ENCODE measurements at places on chromosomes 3 and 15.

DNA sequence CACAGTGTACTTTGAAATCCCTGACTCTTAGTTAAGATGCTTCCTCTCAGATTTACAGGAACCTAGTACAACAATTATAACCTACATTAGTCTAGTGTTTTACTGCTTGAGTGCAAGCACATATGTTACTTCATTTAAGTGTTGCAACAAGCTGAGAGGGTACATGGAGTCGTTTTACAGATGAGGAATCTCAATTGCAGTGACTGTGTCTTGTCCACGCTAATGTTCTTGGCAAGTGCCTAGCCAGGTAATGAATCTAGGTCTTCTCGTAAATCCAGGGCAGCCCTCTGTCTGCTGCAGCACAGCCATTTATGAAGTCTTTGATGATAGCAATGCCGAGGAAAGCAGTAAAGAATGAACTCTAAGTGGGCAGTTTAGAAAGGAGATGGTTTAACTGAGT, 384.4 kb upstream of the ARPP21 start:
- H3K4me1 ChIP-seq: no peaks in the 10 kb centered on the region
- DNase-seq: no peak
- H3K27ac ChIP-seq: no peak overlapping the region
- H3K4me3 ChIP-seq: no peak overlapping the region

DNA sequence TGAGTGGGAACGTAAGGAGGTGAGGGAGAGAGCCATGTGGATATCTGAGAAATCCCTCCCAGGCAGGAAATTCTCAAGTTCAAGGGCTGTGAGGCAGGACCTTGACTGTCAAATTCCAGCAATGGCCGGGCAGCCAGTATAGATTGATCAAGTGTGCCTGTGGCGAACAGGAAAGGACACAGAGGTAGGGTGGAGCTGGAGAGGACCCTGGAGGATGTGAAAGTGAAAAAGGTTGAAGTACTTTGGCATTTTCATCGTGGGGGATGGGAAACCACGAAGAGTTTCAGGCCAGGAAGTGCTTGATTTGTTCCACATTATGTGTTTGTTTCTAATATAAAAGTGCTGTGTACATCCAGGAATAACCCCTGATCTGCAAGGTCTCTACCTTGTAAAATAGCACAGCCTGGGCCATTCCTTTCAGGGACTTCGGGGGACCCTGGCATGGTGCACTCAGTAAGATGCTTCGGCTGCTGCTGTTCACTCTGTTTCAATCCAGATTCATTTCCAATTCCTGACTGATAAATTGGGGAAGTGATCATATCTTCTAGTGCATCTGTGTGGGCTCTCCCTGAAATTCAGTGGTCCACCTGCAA, 156.6 kb downstream of the MCTP2 start:
- H3K4me1 ChIP-seq: no peaks in the 10 kb centered on the region
- no peaks in the 10 kb centered on the region for H3K36me3 ChIP-seq
- H3K27ac ChIP-seq: no peak overlapping the region
- no peak for DNase-seq
- H3K27me3 ChIP-seq: peaks cover 15% of the 10 kb centered on the region
- no peak overlapping the region for H3K4me3 ChIP-seq

GRCh38 chr15:82058026-82058425, 12.2 kb upstream of the MEX3B start:
- no peak overlapping the region for H3K4me3 ChIP-seq
- DNase-seq: no peak
- no peak overlapping the region for H3K27ac ChIP-seq

DNA sequence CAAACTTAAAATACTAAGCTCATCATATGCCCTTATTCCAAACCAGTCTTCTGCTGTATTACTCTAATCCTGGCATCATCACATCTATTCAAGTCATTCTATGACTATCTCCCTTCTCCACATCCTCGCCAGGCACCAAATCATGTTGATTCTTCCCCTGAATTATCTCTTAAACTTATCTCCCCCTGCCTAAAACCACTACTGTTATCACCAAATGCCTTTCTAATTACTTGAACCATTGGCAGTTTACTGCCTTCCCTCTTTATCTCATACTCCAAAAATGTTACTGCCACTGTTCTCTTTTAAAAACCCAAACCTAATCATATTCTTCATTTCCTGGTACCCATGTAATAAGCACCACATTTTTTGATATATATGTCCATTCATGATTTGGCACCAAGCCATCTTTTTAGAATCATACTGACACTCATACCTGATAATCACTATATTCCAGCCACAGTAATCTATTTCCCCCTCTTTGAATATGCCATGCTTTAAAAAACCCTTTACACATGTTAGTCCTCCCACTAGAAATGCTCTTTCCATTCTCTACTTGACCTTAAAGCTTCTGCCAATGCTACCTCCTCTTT, 126.8 kb downstream of the PEAK1 start:
- DNase-seq: no peak
- H3K36me3 ChIP-seq: no peaks in the 10 kb centered on the region
- H3K4me3 ChIP-seq: no peak overlapping the region
- H3K4me1 ChIP-seq: peaks cover 60% of the 10 kb centered on the region

DNA sequence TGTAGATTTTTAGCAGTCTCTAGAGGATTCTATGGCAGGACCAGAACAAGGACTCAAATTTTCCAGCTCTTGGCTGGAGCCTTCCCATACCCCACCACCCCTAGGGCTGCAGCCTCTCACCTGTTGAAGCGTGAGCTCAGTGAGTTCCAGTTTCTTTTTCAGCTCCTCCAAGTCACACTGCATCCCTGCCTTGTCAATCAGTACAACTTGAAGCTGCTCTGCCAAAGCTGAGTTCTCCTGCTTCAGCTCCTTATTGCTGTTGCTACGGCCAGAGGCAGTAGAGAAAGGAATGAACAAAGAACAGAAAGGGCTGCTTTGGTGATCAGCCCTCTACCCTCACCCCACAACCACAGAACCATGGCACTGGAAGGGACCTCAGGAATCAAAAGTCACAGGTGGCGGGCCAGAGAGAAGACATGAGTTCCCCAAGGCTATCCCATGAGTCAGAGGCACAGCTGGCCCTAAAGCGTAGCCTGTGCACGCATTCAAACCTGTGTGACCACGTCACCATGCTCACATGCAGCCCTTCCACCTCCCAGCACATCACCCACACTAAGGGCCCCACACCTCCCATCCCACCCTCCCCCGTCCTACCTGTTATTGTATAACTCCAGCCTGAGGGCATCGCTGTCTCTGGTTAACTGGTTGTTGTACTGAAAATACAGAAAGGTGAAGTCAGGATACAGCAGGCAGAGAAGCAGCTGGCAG, 83.3 kb upstream of the C2CD4B start:
- H3K36me3 ChIP-seq: no peaks in the 10 kb centered on the region
- peaks cover 7% of the 10 kb centered on the region for H3K27me3 ChIP-seq
- H3K4me1 ChIP-seq: no peaks in the 10 kb centered on the region
- no peak overlapping the region for H3K4me3 ChIP-seq
- no peak for DNase-seq

DNA sequence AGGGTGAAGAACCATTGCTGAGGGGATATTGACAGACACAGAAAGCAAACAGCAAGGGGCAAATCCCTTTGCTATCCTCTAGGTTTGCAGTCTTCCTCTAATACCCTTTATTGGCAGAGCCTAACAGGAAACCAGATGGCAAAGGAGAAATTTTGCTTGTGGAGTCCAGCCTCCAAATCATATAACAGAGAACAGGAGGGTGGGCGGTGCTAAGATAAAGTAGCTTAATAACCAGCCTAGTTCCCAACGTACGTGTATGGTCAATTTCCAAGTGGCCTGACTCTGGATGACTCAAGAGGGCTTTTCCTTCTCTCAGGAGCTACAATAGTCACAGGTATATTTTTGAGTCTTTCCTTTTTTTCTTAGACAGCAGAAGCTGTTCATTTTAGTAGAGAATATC, 404.5 kb downstream of the PDCD6IP start:
- no peak overlapping the region for H3K4me3 ChIP-seq
- no peak overlapping the region for H3K27ac ChIP-seq
- no peaks in the 10 kb centered on the region for H3K4me1 ChIP-seq

DNA sequence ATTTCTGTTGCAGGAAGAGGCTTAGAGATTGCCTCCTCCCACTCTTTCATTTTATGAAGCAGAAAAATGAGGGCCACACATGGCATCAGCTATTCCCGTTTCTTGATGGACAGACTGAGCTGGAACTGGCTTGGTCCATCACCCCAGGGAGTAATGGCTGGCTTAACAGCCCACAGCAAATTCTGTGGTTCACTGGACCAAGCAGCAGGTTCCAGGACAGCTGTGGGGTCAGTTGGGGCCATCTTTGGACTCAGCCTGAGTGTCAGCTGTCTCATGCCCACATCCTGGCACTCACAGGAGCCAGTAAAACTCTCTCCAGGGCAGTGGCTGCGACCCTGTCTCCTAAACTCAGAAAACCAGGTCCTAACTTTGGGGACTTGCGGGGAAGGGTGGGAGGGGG, 36.5 kb downstream of the ZDHHC19 start:
- H3K27me3 ChIP-seq: peaks cover under 1% of the 10 kb centered on the region
- no peaks in the 10 kb centered on the region for H3K36me3 ChIP-seq
- H3K4me3 ChIP-seq: no peak overlapping the region
- no peak for DNase-seq
- no peaks in the 10 kb centered on the region for H3K4me1 ChIP-seq
